ENCODE measurements at places on chromosomes 1 and 21.

DNA sequence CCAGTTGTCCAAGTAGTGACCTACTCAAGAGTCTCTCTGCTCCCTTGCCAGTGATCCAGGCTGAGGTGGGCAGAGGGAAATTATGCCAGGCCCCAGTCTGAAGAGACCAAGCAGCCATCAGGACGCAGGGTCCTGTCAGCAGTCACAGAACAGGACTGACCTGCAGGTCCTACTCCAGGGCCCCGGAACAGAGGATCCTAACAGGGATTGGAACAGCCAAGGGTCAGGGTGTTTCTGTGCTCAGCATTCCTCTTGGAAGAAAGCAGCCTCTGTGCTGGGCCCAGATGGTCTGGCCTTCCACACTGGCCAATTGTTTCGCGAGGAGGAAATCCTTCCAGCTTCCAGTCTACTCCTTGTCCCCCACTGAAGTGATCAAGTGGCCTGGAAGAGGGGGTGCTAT, 41.6 kb upstream of the USP1 start:
- DNase-seq: no peak

DNA sequence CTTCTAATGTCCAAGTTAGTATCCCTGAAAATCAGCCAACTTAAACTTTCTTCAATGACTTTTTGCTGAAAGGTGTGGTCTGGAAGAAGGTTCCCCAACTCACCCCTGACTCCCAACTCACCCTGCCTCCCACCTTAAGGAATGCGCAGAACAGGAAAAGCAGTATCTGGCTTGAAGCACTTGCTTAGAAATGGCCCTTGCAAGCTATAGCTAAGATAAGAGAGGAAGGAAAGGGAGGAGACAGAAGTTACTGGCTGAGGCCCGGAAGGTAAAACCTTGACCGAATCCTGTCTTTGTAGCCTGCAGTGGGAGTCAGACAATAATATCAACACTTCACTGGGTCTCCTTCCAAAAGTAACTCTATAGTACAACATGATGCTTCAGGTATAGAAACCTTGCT, 2.9 kb downstream of the CYYR1 start:
- no peak for DNase-seq

DNA sequence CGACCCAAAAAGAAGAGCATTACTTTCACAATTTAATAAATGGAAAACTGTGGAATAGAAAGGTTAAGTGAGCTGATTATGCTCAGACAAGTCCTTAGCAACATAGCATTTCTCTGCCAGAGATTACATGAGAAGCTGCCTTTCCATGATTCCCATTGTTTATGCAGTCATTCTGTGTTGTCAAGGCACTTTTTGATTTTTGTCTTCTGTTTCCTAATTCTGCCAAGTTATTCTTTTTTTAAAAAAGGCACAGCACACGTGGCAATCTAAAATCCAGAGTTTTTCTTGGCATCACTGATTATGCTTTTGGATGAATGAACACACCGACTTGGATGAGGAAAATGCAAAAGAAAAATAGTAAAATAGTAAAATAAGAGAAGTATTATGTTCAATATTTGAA, 185.0 kb downstream of the RGS7 start:
- DNase-seq: no peak

DNA sequence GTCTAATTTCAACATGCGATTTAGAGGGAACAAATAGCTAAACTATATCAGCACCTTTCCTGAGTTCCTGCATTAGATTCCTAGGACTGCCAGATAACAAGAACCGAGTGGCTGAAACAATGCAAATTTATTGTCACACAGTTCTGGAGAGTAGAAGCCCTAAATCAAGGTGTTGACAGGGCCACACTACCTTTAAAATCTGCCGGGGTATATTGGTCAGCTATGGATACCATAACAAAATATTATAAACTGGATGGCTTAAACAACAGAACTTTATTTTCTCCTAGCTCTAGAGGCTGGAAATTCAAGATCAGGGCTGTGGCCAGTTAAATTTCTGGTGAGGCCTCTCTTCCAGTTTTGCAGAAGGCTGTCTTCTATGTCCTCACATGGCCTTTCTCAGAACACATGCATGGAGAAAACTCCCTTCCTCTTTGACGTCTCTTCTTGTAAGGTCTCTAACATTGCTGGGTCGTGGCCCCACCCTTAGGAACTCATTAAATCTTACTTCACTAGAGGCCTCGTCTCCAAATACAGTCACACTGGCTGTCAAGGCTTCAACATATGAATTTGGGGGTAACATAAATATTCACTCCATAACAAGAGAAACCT, 144.3 kb downstream of the FCRL5 start:
- peak; percentile 63 for DNase-seq

GRCh38 chr1:162571696-162572095, 10.2 kb downstream of the UAP1 start:
- DNase-seq: no peak

- peak; percentile 94 for DNase-seq
Measured at GRCh38 chr1:59498640-59499039, 201.7 kb downstream of the FGGY start.

DNA sequence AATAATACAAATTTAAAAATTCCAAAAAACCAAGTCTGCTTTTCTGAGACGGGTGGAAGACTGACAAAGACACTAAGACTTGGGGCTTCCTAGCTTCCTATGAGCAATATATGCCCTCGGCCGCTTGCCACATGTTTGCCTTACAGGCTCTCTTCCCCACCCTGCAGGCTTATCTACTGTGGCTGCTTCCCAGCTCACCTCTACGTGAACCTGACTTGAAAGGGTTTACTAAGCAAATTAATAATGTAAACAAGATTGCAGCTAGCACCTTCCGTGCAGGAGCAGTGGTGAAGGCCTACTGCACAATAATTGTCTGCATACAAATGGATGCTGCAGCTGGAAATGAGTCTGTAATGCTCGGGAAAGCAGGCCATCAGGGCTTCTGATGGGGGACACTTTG, 152.9 kb upstream of the DAB1 start:
- no peak for DNase-seq

DNA sequence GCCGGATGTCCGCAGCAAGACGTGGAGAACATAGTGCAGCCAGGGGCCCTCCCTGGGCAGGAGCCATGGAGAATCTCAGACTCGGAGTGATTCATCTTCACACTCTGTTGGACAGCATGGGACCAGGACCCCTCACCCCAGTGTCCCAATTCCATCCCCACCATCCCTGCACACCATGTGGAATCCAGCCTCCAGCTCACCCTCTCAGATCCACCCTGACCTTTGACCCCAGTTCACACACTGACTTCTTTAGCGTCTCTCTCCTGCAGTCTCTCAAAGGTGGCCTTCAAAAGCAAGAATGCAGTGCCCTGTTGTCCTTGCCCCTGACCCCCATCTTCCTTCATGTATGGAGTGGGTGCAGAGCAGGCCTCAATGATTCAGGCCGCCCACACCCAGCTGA, 2.1 kb upstream of the TNNI1 start:
- no peak for DNase-seq

DNA sequence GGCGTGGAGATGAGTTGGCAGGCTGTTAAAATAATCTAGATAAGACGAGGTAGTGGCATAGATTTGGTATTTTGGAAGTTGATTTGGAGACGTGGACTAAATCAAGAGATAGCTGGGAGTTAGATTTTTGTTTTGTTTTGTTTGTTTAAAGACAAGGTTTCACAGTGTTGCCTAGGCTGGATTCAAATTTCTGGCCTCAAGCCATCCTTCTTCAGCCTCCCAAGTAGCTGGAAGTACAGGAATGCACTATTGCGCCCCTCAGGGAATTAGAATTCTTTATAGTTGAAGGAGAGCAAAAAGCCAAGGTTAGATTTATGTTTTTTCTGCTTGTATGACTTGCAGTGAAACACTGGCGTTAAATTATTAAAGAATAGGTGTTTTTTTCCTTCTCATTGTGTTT, 22.3 kb upstream of the SNRPE start:
- DNase-seq: no peak

DNA sequence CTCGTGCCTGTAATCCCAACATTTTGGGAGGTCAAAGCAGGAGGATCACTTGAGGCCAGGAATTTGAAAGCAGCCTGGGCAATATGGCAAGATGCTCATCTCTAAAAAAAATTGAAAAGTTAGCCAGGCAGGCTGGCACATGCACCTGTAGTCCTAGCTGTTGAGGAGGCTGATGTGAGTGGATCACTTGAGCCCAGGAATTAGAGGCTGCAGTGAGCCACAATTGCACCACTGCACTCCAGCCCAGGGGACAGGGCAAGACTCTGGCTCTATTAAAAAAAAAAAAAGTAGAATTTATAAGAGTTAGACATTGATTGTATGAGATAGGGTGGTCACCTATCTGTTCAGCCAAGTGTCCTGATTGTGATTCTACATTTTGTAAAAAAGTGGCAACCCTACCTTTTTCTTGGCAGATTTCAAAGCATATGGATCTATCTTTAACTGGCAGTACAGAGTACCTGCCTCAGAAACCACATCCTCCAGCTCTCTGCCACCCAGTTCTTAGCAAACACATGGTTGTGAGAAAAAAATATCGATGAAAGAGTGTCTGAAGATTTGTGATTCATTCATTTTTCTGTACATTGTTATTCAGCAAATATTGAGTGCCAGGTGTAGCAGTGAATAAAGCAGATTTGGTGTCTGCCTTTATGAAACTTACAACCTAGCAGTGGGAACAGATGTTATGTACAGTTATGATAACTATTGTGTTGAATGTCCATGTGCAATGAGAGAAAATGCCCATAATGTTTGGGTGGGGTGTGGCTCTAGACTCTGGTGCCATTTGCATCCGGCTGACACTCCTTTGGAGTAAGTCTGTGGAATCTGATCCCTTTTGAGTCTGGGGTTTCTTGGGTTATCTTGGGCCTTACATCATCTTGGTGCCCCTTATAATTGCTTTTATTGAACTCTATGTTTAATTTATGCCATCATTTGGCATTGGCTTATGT, 82.5 kb downstream of the ST3GAL3 start:
- DNase-seq: no peak

DNA sequence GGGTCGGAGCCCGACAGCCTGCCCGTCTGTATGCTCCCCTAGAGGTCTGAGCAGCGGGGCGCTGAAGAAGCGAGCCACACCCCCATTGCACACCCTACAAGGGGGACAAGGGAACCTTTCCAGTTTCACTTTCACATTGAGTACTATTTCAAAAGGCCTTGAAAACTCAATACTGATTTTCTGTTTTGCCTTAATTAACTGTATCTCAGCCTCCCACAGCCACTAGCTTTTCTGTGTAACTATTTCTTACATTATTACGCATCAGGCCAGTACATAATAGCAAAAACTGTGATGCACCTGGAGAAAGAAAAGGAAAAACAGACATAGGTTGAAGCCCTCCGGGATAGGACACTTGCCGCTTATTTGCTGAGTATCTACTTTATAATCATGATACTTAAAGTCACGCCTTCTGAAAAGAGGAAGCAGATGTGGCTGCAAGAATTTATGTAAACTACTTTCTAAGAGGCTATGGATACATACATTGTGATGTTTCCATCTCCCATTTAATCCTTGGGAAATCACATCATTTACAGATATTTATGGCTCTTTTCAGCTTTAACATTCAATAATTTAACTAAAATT, 1719.5 kb downstream of the MRPL39 start:
- peak; percentile 27 for DNase-seq

- no peak for DNase-seq
Measured at GRCh38 chr1:162994921-162995320, 74.2 kb upstream of the RGS4 start.

- DNase-seq: no peak
Measured at GRCh38 chr1:184531296-184531695, 144.5 kb downstream of the C1orf21 start.

DNA sequence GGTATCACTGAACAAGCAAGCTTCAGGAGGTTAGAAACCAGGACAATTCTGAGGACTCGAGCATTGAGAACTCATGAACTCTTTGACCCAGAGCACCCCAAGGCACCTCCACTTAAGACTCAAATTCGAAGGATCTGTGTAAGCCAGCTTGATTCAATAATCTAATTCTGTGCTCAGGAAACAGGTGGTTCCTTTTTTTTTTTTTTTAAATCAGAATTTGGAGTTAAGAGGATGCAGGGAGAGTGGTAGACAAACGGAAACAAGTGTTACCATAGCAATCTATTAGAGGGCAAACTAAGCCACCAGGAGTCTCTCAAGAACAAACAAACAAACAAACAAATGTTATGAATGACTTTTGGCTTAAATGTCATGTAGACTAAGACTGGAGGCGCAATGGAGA, 53.8 kb upstream of the DPH5 start:
- DNase-seq: no peak

DNA sequence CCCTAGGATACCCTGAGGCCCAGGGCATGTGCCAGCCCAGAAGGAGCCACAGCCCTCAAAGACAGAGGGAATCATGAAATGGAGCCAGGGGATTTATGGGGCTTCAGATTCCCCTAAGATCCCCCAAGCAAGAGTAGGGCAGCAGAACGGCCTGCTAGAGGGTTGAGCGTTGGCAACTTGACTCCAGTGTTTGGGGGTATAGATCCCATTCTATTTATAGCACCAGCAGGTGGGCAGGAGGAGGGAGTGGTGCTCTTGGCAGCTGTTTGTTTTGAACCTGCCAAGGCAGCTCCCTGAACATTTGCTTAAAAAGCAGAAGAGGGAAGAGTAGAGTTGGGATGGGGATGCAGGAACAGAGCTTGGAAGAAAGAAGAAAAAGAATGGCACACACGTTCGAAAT, 33.7 kb downstream of the GLUL start:
- DNase-seq: no peak

- DNase-seq: no peak
Measured at GRCh38 chr1:31779687-31780086, 15.5 kb upstream of the ADGRB2 start.

GRCh38 chr1:206705191-206705590, 20.5 kb downstream of the MAPKAPK2 start:
- peak; percentile 35 for DNase-seq

Measured in suppressor macrophage treated with lipopolysaccharide for 4 hours (primary cell).